ENCODE measurements at places on chromosomes 7 and 10. TPM values are rescaled to one million over a fixed set of nuclear protein-coding genes. Genes with fewer than 3 reads are reported as not detected.

DNA sequence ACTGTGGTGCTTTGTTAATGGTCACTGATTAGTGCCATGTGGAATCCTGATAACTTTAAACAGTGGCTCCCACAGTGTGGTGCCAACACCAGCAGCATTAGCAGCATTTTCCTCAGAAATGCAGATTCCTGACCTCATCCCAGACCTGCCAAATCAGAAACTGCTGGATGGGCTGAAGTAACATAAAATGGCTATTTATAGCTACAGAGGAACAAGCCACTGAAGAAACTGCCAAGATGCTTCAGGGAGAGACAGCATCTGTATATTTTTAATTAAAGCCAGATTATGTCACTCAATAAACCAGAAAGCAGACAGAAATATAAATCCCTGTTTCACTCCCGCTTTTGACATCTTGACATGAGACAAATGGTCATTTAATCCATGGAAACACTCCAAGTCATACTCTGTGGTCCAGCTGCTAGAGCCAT lies 178.5 kb downstream of the AMPH start:
- no peaks in the 10 kb centered on the region for H3K36me3 ChIP-seq
- no peak for DNase-seq
- H3K4me1 ChIP-seq: peaks cover 13% of the 10 kb centered on the region
- no peak overlapping the region for H3K27ac ChIP-seq

DNA sequence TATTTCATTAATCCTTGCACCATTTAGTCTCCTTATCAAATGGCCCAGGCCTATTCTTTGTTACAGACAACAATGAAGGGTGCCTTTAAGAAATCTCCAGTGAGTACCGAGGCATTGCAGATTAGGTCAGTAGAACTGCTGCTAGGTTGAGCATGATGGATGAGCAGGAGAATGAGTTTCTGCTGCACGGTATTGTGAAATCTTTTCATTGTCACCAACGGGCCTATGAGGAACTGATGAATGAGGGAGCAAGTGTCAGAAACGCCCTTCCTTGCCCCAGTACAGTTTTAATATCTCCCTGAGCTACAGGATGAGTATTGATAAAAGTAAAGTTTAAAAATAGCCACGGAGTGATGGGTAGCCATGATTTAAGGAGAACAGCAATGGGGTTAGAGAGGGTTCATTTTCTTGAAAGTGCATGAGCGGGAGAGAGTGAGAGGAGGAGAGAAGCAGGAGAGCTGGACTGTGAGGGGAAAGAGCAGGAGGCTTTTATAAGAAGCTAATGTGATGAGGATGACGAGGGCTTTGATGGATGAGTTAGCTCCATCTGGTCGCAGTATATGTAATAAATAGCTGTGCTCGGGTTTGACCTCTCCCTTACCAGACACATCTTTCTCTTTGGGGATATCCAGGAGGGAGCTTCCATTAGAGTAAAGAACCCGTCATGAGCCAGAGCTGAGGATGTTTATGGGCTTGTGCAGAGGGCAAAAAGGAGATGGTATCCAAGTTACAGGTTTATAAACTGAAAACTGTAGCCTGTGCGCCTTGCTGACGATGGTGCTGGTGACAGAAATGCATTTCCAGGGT lies 526.1 kb downstream of the LRMDA start:
- no peaks in the 10 kb centered on the region for H3K4me1 ChIP-seq
- H3K27ac ChIP-seq: no peak overlapping the region
- H3K27me3 ChIP-seq: peaks cover 14% of the 10 kb centered on the region
- no peaks in the 10 kb centered on the region for H3K36me3 ChIP-seq
- no peak for DNase-seq
- H3K4me3 ChIP-seq: no peak overlapping the region

Gene ELFN1
- total RNA-seq: 0.62 TPM

GRCh38 chr10:102185811-102186527 lies 33.8 kb downstream of the NOLC1 start:
- H3K27me3 ChIP-seq: peaks cover 28% of the 10 kb centered on the region
- H3K36me3 ChIP-seq: no peaks in the 10 kb centered on the region
- no peak overlapping the region for H3K27ac ChIP-seq
- peaks cover 3% of the 10 kb centered on the region for H3K4me1 ChIP-seq
- no peak for DNase-seq

- H3K36me3 ChIP-seq: no peaks in the 10 kb centered on the region
- H3K4me1 ChIP-seq: peaks cover 15% of the 10 kb centered on the region
- DNase-seq: no peak
Measured at GRCh38 chr10:36739884-36740445, 385.4 kb upstream of the ANKRD30A start.

Gene NXPH1
- not detected for total RNA-seq

DNA sequence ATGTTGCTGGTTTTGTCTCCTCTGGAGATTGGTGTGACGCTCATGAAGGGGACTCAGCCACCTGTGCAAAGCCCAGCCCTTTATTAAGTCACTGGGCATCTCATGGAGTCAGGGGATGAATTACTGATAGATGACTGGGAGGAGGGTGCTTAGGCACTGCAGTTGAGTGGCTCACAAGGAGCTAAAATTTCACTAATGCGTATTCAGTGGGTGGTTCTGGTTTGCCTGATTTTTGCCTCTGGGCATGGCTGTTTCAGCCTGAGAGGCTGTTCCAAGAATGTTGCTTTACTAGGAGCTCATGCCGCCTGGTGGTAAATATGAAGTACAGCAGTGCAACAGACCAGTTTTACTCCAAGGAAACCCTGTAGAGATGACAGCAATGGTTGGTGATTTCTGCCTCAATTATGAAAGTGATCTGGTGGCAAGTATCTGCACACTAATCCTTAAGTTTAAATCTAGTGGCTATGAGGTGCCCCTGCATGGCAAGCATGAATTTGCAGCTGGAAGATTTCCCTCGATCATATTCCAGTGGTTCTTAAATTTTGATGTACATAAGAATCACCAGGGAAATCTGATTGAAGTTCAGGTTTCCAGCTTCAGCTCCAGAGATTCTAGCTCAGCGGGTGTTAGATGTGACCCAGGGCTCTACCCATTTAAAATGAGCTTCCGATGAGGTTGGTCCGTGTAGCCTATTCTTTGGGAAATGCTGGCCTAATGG lies 19.9 kb downstream of the ACTA2 start:
- H3K36me3 ChIP-seq: peaks cover 6% of the 10 kb centered on the region
- H3K27me3 ChIP-seq: no peaks in the 10 kb centered on the region
- H3K4me3 ChIP-seq: no peak overlapping the region
- DNase-seq: peak; percentile 88
- H3K27ac ChIP-seq: peak overlapping the region; percentile 23

GRCh38 chr7:33109005-33109757 lies at the start of gene RP9:
TSS of gene RP9 (minus strand) at chr7:33109404. CDS start at chr7:33109372, 32 bp downstream.
- H3K36me3 ChIP-seq: no peaks in the 10 kb centered on the region
- H3K4me3 ChIP-seq: peak within 1 kb of the TSS; percentile 90
- peaks cover 29% of the 10 kb centered on the region for H3K4me1 ChIP-seq
- H3K27me3 ChIP-seq: peaks cover 29% of the 10 kb centered on the region

All from osteocyte (in vitro differentiated cells).